ENCODE measurements at places on chromosomes 2 and 18. TPM values are rescaled to one million over a fixed set of nuclear protein-coding genes. Genes with fewer than 3 reads are reported as not detected.

The NEU2 gene
- total RNA-seq: not detected

The RBBP8 gene
- 19.5 TPM for total RNA-seq

The OR6B2 gene
- not detected for total RNA-seq

The CD207 gene
- not detected for total RNA-seq

The SKA1 gene
- total RNA-seq: 1.7 TPM

The TUBA3E gene
- total RNA-seq: not detected
